ENCODE measurements at places on chromosomes 11 and 22.

DNA sequence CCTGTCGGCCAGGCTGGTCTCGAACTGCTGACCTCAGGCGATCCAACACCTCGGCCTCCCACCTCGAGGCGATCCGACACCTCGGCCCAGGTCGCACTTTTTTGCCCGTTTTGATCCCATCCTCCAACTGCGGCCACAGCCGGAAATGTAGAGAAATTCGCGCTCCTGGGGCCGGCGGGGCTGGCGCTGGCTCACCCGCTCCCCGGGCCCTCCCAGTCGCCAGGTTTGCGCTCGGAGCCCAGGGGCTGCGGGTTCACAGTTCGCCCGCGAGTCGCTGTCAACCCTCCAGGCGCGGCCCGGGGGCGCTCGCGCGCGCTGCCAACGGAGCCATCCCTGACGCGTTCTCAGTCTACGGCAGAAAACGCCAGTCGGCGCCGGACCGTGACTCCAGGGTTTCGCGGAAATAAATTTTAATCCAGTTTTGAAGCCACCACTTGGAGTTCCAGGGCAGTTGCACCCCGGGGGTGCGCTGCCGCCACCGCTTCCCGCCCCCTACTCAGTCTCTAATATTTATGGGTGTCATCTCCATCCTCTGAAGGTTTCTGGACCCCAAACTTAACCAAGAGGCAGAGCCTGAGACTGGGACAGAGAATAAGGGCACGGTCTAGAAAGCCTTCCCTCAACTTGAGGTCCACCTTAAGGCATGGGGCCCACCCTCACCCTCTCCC is 1.5 kb upstream of the KLHDC7B start:
- DNase-seq: no peak

GRCh38 chr11:59607703-59608454 is 7.7 kb downstream of the OSBP start:
- no peak for DNase-seq

DNA sequence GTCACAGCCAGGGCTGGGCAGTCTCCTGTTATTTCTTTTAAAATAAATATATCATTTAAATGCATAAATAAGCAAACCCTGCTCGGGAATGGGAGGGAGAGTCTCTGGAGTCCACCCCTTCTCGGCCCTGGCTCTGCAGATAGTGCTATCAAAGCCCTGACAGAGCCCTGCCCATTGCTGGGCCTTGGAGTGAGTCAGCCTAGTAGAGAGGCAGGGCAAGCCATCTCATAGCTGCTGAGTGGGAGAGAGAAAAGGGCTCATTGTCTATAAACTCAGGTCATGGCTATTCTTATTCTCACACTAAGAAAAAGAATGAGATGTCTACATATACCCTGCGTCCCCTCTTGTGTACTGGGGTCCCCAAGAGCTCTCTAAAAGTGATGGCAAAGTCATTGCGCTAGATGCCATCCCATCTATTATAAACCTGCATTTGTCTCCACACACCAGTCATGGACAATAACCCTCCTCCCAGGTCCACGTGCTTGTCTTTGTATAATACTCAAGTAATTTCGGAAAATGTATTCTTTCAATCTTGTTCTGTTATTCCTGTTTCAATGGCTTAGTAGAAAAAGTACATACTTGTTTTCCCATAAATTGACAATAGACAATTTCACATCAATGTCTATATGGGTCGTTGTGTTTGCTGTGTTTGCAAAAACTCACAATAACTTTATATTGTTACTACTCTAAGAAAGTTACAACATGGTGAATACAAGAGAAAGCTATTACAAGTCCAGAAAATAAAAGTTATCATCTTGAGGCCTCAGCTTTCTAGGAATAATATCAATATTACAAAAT is 13.4 kb downstream of the OR51B4 start:
- no peak for DNase-seq

GRCh38 chr11:6332066-6332465 is 11.8 kb upstream of the CAVIN3 start:
- no peak for DNase-seq

- no peak for DNase-seq
These were observed 977.0 kb downstream of the TBC1D22A start for GRCh38 chr22:47739291-47740015.

DNA sequence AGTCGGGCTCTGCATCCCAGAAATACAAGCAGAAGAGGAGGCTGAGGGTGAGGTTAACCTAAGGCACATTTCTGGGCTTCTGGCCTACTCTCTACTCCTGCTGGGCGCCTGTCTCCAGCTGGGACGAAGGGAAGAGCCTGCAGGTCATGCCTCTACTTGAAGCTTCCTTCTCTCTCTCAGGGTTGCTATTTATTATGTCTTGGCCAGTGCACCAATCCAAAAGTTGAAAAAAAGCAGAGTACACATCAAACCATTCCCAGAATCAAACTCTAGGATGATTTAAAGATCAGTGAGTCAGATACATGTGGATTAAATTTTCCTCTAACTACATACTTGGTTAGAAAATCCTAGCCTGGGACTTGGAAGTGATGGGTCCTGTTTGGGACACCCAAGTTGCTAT is 60.2 kb upstream of the CDON start:
- no peak for DNase-seq

DNA sequence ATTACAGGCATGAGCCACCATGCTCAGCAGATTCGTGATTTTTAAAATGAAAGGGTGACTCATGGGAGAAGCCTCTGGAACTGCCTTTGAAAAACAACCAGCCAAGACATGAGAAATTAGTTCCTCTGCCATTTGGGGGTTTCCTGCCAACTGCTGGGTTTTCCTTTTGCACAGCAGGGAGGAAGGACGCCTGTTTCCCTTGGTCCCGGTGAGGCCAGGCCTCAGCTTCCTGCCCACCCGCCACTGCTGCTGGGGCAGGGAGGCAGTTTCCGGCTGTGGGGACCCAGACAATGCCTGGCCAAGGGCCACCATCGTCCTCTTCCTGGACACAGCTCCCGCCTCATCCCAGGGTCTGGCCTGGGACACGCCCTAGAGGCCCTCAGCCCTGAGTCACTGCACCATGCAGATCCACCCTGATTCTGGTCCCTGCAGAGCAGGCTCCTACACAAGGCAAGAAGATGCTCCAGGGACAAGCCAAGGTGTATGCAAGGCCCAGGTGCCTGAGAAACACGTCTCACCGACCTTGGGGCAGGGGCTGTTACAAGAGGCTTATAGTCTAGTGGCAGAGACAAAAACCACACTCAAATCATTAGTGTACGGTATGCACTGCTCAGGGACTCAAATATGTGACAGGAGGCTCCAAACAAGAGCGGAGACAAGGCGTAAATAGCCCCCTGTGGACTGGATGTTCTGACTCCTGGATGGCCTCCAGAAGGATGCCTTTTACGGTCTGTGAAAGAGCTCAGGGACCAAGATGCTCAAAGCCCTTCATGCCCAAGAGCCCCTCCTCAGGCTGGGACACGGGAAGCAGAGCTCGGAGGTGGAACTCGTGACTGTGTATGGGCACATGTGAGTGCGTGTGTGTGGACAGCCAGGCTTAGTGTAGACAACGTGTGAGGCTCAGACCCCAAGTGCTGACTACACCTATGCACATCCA is 10.0 kb downstream of the PPM1F start:
- no peak for DNase-seq

DNA sequence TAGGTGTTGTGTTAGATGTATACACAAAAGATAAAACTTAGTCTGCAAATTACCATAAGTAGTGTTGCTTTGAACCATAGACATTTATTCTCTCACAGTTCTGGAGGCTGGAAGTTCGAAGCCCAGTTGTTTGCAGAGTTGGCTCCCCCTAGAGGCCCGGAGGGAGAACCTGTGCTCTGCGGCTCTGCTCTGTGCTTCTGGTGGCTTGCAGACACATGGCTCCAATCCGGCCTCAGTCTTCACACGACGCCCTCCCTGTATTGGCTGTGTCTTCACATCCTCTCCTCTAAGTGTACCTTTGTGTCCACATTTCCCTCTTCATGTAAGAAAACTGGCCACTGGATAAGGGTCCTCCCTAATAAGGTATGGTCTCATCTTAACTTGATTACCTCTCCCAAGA is 128.4 kb downstream of the OPCML start:
- no peak for DNase-seq

DNA sequence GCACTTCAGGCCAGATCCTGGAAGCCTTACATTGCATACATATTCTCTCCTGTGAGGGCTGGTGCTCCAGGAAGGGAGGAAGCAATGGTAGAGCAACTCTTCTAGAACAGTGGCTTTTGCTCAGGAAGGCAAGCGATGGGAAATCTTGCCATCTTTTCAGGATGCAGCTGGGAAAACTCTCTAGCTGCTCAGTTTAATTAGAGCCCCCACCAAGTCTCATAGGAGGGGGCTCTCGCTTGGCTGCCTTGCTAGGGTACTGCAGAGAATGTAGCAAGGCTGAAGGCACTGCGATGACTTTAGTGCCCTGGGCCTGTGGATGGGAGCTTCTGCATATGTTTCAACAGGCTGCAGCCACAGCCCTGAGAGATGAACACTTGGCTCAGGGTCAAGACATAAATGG is 357.2 kb upstream of the SYN3 start:
- DNase-seq: no peak

DNA sequence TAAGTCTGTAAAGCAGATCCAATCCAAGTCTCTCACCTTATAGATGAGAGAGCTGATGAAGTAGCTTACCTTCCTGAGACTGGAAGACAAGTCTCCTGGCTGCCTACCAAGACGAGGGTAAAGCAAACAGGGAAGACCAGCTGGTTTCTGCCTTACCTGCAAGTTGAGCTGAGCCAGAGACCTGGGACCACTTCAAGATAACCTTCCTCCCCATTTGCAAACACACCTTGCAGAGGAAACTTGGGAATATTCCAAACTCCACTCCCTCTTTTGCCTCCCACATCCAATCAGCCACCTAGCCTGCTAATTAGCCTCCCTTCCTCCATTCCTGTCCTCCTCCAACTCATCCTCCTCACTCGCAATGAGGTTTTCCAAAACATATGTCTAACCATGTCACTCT is 23.4 kb upstream of the ROBO3 start:
- no peak for DNase-seq

- DNase-seq: no peak
These were observed 37.2 kb downstream of the SLC35F2 start for GRCh38 chr11:107821199-107821927.

- DNase-seq: no peak
These were observed 8.2 kb downstream of the TOM1 start for GRCh38 chr22:35307892-35308291.

DNA sequence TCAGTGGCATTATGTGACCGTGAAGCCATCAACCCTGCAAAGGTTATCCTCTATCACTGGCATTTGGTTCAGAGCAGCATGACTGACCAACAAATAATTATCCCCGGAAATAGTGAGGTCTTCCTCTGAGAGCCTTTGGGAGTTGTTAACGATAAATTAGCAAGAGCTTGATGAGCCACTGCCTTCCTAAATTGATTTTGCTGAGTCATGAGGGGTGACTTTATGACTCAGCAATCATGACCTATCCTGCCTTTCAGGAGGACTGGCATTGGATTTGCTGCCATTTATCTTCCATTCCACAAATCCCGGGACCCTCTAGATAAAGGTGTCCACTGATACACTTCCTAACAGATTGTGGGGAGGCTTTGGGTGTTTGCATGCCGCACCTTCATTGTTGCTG is 80.8 kb upstream of the MTNR1B start:
- DNase-seq: no peak

GRCh38 chr22:39493759-39494158 is 8.3 kb upstream of the MIEF1 start:
- no peak for DNase-seq

DNA sequence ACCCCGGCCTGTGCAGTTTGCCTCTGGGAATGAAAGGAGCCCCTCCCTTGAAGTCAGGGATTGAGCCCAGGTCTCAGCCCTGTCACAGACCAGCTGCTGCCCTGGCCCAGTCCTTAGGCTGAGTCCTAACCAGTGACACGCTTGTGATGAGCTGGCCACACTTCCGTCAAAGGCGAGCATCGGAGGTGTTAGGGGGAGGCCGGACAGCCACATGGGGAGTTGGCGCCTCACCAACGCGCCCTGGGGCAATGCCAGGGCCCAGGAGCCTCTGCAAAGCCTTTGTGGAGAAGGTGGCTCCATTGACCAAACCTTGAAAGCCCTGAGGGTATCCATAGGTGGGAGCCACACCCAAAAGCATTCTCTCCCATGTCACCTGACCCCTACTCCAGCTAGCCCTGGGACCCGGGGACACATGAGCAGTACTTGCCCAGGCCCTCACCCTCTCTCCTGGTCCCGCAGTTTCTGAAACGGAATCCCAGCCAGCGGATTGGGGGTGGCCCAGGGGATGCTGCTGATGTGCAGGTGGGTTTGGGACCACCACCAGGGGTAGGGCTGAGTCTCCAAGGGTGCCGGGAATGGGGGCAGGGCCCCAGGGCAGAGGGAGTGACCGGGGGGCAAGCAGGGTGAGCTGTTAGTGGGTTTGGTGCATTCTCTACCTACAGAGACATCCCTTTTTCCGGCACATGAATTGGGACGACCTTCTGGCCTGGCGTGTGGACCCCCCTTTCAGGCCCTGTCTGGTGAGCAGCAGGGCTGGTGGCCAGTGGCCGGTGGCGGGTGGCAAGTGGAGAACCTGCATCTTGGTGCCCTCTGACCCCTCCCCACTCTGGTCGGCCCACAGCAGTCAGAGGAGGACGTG is 3.7 kb downstream of the PTPRCAP start:
- no peak for DNase-seq

DNA sequence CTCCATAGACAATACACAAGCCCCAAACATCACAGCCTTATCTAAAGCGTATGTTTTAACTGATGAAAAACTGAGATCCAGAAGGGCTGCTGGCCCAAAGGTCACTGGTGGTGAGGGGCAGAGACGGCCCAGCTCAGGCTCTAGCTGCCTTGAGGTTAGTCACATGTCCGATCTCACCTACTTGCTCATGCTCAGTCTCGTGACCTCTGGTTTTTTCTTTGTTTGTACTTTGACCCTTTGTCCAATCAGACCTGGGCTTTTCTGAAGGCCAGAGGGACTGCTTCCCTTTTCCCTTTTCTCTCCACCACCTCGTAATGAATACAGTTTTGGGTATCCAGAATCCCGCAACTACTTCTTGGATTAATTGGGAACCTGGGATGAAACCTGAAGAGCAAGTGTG is 28.6 kb downstream of the MMP20 start:
- DNase-seq: no peak

DNA sequence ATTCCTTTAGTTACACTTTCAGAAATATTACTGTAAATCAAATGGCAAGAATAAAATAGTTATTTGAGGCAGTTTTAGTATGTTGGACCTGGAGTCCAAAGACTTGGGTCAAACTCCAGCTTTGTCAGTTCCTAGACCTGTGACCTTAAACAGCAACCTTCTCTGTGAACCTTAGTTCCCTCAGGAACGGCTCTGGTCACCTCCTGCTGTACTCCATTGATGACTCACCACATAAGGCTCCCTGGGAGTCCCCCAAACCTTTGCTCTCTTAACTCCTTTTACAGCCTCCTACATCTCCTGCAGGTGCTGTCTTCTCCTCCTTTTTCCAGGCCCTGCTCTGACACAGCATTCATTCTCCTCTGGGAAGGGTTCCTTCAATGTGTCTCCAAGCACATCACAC is 29.1 kb downstream of the LIMK2 start:
- no peak for DNase-seq

All from Panc1 (cell line).